Esophagus squamous epithelium (tissue), 5 donors: ENCODE measurements at places on chromosomes 1 and 21.

DNA sequence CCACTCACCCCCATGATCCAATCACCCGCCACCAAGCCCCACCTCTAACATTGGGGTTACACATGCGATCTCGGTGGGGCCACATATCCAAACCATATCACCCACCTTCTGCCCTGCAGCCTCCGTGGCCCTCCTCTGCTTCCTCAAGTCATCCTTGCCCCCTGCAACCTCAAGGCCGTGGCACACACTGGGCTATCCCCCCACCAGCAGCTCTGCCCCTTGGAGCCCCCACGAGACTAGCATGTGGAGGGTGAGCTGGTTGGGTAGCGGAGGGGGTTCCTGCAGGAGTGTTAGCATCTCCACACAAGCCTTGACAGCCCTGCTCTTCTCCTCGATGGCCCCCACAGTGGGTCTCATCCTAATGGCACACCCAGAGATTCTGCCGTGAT, 100.8 kb downstream of the TOMM20 start:
- DNase-seq: no peak

DNA sequence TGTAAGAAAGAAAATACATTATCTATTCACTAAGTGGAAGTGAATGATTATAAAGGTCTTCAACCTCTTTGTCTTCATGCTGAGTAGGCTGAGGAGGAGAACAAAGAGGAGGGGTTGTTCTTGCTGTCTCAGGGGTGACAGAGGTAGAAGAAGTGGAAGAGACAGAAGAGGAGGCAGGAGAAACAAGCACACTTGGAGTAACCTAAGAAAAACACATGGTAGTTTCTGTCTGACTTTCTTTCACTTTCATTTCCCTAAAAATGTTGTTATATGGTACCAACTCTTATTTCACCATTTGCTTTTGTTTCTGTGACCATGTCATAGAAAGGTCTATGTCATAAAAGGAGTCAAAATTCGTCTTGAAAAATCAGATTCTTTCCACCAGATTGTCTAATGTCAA, 696.6 kb upstream of the BRINP3 start:
- DNase-seq: no peak

- DNase-seq: no peak
Measured at GRCh38 chr1:75641325-75641724, 30.4 kb upstream of the SLC44A5 start.

GRCh38 chr1:42260376-42261070, 74.5 kb downstream of the FOXJ3 start:
- no peak for DNase-seq

DNA sequence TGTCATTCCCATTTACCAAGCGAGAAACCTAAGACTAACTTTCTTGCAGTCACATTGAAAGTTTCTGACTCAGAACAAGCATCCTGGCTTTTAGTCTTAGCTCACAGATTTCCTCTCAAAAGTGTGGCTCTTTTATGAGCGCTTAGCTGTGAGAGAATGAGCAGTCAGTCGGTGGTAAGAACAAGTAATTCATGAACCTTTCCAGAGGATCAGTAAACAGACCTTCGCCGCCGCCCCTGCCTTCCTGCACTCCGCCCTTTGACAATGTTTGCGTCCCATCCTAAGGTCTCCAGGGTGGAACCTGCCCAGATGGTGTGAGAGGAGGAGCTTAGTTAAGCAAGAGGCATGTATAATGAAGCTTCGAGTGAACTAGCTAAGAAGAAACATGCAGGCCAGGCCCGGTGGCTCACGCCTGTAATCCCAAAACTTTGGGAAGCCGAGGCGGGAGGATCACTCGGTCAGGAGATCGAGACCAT, 142.4 kb downstream of the GLUL start:
- DNase-seq: no peak

DNA sequence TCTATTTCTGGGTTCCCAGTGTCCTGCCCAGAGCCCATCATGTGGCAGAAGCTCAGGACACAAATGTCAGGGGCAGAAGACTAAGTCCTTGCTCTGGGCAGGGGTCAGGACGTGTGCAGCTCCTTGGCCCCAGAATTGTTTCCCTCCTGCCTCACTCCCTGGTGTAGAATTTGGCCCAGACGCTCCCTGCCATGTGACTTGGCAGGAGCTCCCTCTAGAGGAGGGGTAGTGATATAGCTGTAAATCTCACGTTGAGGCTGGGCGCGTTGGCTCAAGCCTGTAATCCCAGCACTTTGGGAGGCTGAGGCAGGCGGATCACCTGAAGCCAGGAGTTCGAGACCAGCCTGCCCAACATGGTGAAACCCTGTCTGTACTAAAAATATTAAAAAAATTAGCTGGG, 91.2 kb downstream of the UBIAD1 start:
- DNase-seq: no peak

DNA sequence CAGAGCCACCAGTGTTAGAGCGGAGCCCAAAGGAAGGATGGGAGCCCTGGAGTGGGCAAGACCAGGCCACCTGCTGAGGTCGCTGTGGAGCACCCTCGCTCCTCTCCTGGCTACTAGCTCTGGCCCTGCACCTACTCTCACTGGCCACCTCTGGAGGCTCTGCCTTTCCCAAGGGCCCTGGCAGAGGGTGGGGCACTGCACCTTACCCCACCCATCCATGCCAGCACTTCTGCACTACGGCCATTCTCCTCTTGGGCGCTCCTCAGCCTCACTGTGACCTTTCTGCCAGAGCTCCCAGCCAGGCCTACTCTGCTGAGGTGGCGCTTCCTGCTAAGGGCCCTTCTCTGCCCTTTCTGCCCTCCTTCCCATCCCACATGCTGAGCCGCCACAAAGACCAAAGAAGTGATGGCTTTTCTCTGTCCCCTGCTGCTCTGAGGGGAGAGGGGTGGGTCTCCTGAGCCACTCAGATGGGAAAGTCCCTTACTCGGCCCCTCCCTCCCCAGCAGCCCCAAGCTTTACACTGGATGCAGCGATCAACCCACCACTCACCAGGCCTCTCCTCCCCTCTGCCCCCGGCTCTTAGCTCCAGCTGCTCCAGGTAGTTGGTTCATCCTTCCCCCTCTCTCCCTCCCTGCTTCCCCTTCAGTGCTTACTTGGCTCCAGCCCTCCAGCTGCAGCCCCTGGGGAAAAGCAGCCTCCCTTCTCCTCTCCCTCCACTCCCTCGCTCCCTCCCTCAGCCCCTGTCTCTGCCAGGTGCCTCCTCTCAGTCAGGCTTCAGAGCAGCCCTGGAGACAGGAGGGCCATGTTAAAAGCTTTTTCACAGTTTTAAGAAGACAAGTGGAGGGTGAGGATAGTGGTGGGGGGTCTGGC, 14.8 kb upstream of the TMEM222 start:
- DNase-seq: no peak
